Fibroblast of skin of back (primary cell): ENCODE measurements at places on chromosomes 11 and 22.

- no peak for DNase-seq
Observed at GRCh38 chr11:17010851-17011420, 3.3 kb downstream of the PLEKHA7 start.

DNA sequence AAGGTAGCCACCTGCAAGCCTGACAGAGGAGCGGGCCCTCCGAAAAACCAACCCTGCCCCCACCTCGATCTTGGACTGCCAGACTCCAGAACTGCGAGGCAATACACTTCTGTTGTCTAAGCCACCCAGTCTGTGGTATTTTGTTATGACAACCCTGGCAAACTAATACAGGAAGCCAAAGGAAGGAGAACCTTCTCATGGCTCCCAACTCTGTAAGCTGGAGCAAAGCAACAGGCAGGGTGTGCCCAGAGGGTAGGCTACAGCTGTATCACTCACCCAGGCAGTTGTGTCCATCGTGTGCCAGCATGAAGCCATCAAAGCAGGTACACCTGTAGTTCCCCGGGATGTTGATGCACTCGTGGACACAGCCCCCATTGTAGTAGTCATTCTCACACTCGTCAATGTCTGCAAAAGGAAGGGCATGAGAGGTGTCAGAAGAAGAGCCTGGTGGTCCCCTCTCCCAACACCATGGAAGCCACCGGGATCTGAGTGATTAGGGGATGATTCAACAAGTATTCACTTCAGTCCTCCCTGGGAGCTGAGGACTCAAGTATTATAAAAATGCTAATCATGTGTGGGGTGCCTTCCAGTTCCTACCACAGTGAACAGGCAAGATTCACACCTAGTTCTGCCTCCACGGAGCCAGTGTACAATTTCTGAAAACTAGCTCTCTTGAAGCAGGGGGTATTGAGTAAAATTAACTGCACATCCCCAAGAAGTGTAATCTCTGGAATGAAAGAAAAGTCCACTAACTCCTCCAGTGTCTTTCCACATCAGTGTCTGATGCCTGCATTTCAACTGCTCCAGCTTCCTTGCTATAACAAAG is 23.3 kb downstream of the SCUBE1 start:
- peak; percentile 26 for DNase-seq

- no peak for DNase-seq
Observed at GRCh38 chr22:25373961-25374360, 154.5 kb downstream of the CRYBB2 start.

GRCh38 chr11:21603886-21604285 is 589.0 kb upstream of the ANO5 start:
- DNase-seq: no peak

- peak; percentile 52 for DNase-seq
Observed at GRCh38 chr11:102950622-102951081, 4.9 kb downstream of the MMP13 start.

GRCh38 chr11:113906038-113906437 is 1.4 kb downstream of the HTR3B start:
- DNase-seq: no peak

DNA sequence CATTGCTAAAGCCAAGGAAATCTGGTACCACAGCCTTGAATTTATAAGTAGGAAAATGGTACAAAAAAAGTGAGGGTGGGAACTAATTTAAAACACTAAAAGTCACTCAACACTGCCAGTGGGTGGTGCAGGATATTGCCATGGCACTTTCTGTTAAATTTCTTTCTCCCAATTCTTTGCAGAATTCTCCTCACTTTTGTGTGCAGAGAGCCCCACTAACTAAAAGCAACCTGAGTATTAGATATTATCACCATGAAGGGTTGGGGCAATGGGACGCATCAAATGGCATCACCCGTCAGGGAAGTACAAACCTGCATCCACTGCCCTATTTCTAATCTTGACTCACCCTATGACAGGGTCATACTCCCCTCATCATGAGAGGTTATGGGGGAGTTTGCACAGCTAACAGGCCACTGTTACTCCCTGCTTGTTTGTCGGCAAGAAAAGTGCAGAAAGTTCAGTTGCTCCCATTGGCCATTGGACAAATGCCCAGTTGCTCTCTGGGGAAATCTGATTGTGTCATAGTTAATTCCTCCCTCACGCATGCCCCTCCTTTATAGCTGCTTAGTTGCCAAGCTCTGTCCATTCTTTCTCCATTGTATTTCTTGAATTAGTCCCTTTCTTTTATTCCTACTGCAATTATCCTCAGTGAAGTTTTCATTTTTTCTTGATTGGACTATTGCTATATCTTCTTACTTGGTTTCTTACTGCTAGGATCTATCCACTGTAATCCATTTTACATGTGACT is 93.8 kb upstream of the BLID start:
- DNase-seq: peak; percentile 88

- no peak for DNase-seq
Observed at GRCh38 chr11:132971351-132971750, 561.0 kb downstream of the OPCML start.

GRCh38 chr11:94077552-94078293 is 50.9 kb upstream of the PANX1 start:
- no peak for DNase-seq

- no peak for DNase-seq
Observed at GRCh38 chr11:71432761-71433647, 15.2 kb downstream of the DHCR7 start.

DNA sequence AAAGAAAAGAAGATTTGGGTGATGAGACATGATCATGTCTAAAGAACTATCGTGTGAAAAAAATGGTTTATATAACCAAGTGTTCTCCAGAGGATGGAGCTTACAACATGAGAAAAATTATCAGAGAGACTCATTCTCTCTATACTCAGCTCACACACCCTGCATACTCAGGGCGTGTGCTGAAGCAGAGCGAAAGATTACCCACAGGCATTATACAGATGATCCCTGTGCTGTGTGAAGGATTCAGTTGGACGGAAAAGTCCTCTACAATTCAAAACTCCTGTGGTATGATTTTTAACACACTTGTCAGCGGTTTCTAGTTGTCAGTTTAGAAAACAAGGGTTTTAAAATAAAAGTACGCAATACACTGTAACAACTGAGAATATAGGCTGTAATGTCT is 267.3 kb downstream of the DLG2 start:
- no peak for DNase-seq

- no peak for DNase-seq
Observed at GRCh38 chr22:34902335-34902734, 163.6 kb upstream of the ISX start.

DNA sequence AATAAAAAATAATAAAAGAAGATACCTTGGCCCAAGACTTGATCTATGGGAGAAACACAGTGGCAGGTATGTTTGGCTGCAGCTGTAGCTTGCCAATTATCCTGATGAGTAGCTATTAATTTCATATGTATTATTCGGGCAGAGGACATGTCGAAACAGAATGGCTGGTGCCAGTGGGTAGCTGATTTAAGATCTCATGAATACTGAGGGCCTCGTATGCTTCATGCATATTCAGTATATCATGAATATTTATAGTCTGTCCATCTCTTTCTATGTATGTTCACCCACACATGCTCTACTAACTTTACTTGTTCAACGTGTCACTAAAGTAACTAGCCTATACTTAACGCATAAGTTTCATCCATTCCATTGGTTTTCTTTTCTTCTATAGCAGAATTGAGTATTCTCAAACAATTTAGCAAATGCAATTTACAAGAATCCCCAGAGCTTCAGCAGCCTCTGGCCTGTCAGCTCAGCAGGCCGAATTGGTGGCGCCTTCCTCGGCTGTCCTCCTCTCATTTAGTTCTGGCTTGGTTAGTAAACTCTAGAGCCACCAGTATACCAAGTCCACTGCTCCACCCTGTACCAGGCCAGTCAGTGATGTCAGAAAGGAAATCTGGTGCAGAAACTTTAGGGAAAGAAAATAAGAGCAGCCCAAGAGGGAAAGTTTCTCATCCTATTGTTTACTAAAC is 17.9 kb downstream of the ART5 start:
- DNase-seq: no peak

- DNase-seq: no peak
Observed at GRCh38 chr11:17164361-17165246, 43.2 kb downstream of the PIK3C2A start.

DNA sequence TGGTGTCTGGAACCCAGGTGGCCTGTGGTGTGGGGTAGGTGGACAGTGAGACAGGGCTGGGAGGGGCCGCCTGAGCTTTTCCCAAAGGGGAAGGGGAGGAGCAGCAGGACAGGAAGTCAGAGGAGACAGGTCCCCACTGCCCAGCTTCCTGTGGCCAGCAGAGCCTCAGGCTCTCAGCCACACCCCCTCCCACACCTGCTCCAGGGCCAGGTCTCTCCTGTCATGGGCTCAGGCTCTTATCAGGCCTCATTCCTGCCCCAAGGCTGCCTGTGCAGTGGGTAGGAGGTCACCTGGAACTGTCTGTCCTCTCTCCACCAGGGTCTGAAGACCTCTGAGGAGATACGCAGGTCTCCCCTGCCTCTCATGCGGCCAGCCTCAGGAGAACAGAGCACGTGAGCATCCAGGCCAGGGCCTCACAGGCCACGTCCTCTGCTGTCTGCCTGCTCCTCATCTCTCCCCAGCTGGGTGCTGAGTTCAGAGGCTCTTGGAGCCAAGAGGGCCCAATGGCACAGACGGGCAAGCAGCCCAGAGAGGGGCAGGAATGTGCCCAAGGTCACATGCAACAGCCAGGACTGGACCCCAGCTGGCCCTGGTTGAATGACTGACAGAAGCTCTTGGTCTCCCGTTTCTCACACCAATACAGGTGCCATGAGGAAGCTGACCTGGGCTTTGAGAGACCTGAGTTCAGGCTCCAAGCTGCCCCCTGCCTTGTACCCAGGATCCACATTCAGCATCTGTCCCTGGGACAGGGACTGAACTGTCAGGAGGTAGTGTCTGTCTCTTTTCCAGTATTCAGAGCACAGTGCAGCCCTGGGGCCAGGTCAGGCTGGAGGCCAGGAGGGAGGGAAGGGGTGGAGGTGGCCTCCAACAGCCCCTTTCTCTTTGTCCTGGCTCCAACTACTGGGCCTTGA is 16.7 kb downstream of the STARD10 start:
- no peak for DNase-seq

DNA sequence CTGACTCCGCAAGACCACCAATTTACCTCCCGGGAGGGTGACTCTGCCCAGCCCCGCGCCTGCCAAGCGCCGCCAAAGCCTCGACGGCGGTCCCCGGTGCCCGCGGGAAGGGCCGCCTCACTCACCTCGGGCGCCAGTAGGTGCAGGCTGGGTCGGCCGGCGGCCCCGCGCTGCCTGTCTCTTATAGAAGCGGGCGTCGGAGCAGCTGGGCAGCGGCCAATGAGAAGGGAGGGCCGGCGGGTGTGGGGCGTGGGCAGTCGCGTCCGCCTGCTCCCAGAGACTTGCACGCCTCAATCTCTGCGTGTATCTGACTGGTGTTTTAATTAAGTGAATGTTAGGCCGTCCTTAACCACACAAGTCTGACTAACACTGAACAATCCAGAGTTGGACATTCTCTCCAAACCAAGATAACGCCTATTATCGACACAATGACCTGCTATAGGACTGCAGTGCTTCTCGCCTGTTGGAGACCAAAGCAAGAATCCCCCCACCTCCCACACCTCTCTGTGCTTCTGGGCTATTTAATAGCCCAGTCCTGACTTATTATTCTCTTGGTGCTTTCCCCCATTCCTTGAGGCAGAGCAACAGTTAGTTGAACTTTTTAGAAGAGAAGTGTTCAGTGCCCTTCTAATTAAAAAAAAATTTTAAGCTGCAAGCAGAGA is at the start of gene TPH1:
Gene TPH1 (minus strand): TSS at position 154 of the 662 bp plus-strand sequence. CDS start 5,507 bp downstream, outside the sequence.
- peak; percentile 19 for DNase-seq

DNA sequence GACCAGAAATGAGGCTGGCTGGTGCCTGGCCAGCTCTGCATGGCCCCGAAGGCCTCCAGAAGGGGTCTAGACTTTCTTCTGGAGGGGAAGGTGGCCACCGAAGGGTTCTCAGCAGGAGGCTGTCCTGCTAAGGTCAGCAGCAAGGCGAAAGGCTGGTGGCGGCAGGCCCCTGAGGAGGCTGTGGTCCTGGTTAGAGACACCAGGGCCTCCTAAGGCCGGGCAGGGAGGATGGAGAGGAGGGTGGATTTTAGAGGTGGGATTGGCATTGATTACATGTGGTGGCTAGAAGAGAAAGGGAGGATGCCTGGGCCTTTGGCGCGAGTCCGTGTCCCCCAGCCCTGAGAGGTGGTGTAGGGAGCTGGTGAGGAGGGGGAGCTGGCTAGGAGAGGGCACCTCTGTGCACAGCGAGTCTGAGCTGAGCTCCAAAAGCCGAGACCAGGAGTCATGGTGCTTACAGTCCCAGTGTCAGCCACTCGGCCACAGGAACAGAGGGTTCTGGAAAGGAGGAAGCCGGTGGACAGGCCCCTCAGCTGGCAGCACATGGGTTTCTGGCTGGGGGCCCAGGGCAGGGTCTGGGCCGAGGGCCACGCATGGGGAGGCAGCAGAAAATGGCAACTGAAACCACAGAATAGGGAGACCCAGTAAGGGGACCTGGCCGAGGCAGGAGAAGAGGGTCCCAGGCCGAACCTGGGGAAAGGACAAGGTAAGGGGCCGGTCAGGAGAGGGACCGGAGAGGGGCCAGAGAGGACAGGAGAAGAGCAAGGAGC is 2.5 kb downstream of the FERMT3 start:
- DNase-seq: no peak

GRCh38 chr11:88402784-88403183 is 65.2 kb upstream of the CTSC start:
- DNase-seq: peak; percentile 76

DNA sequence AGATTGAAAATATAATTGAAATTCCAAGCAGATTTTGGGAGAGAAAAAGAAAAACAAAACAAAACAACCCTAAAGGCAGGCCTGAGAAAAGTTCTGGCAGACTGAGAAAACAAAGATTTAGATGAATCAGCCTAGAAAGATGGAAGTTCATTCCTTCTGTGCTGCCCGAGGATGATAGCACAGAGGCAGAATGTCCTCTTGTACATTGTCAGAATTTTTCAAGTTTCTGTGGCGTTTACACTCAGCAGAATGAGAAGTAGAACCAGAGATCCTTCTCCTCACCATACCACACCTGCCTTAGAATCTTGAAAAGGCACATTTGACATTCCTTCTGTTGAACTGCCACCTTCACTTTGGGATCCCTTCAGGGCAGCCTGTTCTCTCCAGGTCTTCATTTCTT is 62.5 kb upstream of the IZUMO1R start:
- no peak for DNase-seq

DNA sequence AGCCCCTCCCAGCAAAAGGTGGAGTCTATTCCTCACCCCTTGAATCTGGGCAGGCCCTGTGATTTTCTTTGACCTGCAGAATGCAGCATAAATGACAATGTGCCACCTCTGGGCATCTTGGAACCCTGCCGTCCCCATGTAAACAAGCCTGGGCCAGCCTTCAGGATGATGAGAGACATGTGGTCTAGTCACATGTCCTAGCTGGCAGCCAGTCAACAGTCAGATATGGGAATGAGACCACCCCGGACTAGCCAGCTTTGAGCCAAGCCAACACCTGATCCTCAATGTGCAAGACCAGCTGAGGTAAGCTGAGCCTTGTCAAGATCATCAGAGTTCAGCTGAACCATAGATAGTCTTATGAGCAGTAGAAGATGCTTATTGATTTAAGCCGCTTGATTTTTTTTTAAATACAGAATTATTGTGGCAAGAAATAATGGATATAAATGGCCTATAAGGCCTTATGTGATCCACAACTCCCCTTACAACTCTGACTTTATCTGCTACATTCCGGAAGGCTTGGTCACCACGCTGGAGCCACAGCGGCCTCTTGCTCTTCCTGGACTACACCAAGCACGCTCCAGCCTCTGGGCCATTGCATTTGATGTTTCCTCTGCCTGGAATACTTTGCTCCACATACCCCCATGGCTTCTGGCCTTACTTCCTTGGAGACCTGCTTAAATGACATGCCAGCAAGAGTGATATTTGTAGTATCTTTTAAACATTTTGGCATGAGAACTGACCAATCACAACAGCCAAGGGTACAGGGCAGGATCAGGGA is 225.9 kb upstream of the SESN3 start:
- DNase-seq: peak; percentile 62
